ENCODE measurements at places on chromosomes 4 and X. TPM values are rescaled to one million over a fixed set of nuclear protein-coding genes. Genes with fewer than 3 reads are reported as not detected.

- H3K4me1 ChIP-seq: peaks cover 11% of the 10 kb centered on the region
- H3K36me3 ChIP-seq: no peaks in the 10 kb centered on the region
- H3K4me3 ChIP-seq: no peak overlapping the region
- H3K27me3 ChIP-seq: no peaks in the 10 kb centered on the region
- no peak for DNase-seq
- H3K27ac ChIP-seq: no peak overlapping the region
Observed at GRCh38 chr4:48954314-48954713, 31.8 kb upstream of the CWH43 start.

GRCh38 chrX:72624194-72624593, 51.6 kb upstream of the HDAC8 start:
- H3K27me3 ChIP-seq: no peaks in the 10 kb centered on the region
- no peaks in the 10 kb centered on the region for H3K4me1 ChIP-seq
- H3K36me3 ChIP-seq: no peaks in the 10 kb centered on the region
- no peak for DNase-seq
- H3K27ac ChIP-seq: no peak overlapping the region
- no peak overlapping the region for H3K4me3 ChIP-seq

GRCh38 chr4:110876866-110877265, 254.0 kb upstream of the PITX2 start:
- no peak overlapping the region for H3K27ac ChIP-seq
- H3K4me3 ChIP-seq: peak overlapping the region; percentile 8
- H3K27me3 ChIP-seq: no peaks in the 10 kb centered on the region
- H3K4me1 ChIP-seq: no peaks in the 10 kb centered on the region
- no peaks in the 10 kb centered on the region for H3K36me3 ChIP-seq
- DNase-seq: no peak

- no peaks in the 10 kb centered on the region for H3K27me3 ChIP-seq
- peaks cover 8% of the 10 kb centered on the region for H3K4me1 ChIP-seq
- DNase-seq: no peak
- no peak overlapping the region for H3K27ac ChIP-seq
- H3K36me3 ChIP-seq: no peaks in the 10 kb centered on the region
- H3K4me3 ChIP-seq: no peak overlapping the region
Observed at GRCh38 chr4:23333946-23334878, 555.6 kb downstream of the PPARGC1A start.

- peak overlapping the region; percentile 68 for H3K27ac ChIP-seq
- H3K4me3 ChIP-seq: peak overlapping the region; percentile 16
- H3K4me1 ChIP-seq: peaks cover 8% of the 10 kb centered on the region
- H3K27me3 ChIP-seq: no peaks in the 10 kb centered on the region
- DNase-seq: peak; percentile 77
Observed at GRCh38 chr4:53592686-53593501, 1.6 kb upstream of the LNX1 start.

DNA sequence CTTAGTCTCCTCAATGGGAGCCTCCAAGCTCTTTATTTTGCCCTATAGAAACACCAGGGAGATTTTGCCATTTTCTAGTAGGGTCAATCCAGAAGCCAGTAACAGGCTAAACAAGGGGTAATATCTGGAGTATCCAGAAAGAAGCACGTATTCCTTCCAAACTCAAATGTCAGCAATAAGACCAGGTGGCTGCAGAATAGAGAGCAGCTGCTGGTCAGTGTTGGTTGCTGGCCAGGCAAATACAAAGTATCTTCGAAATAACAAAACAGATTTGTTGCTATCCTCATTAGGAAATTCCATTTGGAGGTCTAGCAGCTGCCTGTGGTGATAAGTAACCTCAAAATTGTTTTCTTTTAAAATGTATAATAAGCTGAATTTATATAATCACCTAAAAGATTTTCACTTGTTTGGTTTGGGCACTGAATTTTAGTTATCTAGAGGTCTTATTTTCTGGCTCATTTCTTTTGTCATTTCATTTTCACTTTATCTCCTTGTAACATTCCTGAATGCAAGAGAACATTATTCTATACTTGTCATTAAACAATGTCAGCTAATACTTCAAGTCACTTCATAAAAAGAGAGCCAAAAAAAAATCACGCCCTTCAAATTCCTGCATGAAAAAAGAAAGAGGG, 320.6 kb downstream of the DTHD1 start:
- no peak for DNase-seq
- H3K36me3 ChIP-seq: no peaks in the 10 kb centered on the region
- H3K27ac ChIP-seq: no peak overlapping the region
- no peak overlapping the region for H3K4me3 ChIP-seq
- no peaks in the 10 kb centered on the region for H3K4me1 ChIP-seq

GRCh38 chr4:112508356-112508755, 7.6 kb downstream of the NEUROG2 start:
- peaks cover 14% of the 10 kb centered on the region for H3K4me1 ChIP-seq
- peaks cover 75% of the 10 kb centered on the region for H3K27me3 ChIP-seq
- DNase-seq: no peak
- no peaks in the 10 kb centered on the region for H3K36me3 ChIP-seq

- no peak overlapping the region for H3K4me3 ChIP-seq
- H3K36me3 ChIP-seq: peaks cover 55% of the 10 kb centered on the region
- H3K27ac ChIP-seq: no peak overlapping the region
- no peaks in the 10 kb centered on the region for H3K27me3 ChIP-seq
Observed at GRCh38 chr4:84753321-84753972, 170.5 kb downstream of the CDS1 start.

DNA sequence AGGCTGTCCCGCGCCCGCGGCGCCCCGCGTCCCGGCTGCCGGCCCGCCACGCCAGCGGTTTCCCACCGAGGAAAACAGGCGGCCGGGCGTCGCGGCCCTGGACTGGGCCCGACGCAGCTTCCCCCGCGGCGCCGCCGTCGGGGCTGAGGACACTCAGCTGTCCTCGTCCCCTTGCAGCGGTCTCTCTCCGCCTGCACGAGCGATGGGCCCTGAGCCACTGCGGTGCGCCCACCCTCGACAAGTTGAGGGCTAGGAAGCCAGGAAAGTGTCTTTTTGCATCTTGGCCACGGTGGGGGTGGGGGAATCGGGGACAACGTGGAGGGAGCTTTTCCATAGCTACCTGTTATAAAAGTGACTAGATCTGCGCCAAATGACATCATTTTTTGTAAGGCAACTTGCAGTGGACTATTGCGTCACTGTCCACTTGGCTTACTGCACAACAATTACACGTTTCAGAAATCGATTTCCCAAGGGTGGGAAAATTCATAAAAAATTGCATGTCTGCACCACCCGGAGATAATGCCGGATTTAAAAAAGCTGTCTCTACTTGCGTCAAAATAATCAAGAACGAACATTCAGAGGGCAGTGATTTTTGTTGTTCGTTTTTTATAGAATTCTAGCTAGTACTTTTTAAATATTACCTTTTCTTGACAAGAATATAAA, 1.1 kb downstream of the KLHL15 start:
- H3K36me3 ChIP-seq: no peaks in the 10 kb centered on the region
- peak overlapping the region; percentile 84 for H3K27ac ChIP-seq
- H3K27me3 ChIP-seq: no peaks in the 10 kb centered on the region

- H3K4me3 ChIP-seq: peak overlapping the region; percentile 52
- peak; percentile 48 for DNase-seq
- H3K4me1 ChIP-seq: no peaks in the 10 kb centered on the region
- H3K27ac ChIP-seq: no peak overlapping the region
- H3K27me3 ChIP-seq: peaks cover 32% of the 10 kb centered on the region
- no peaks in the 10 kb centered on the region for H3K36me3 ChIP-seq
Observed at GRCh38 chr4:127783026-127783769, 1.1 kb downstream of the HSPA4L start.

DNA sequence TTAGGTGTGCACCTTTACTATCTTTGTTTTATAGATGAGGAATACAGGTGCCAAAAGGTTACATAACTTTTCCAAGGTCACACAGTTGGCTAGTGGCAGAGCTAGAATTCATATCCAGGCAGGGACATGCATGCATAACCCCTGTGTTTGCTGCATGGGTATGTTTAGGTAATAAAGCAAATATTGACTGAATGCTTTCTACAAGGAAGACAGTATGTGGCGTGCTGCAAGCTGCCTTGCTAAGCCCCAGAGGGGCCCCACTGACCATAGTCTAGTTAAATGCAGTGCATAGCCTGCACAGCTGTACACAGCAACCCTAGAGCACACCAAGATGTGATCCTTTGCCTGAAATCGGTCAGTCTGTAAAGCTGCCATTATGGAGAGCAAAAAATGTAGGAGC, 320.5 kb upstream of the IGFBP7 start:
- no peak for DNase-seq
- H3K27me3 ChIP-seq: no peaks in the 10 kb centered on the region
- H3K27ac ChIP-seq: no peak overlapping the region
- H3K4me1 ChIP-seq: no peaks in the 10 kb centered on the region
- no peak overlapping the region for H3K4me3 ChIP-seq
- no peaks in the 10 kb centered on the region for H3K36me3 ChIP-seq

GRCh38 chr4:105461221-105461620, 12.6 kb downstream of the PPA2 start:
- no peak overlapping the region for H3K27ac ChIP-seq
- DNase-seq: no peak
- no peaks in the 10 kb centered on the region for H3K27me3 ChIP-seq
- H3K4me1 ChIP-seq: no peaks in the 10 kb centered on the region
- no peak overlapping the region for H3K4me3 ChIP-seq

DNA sequence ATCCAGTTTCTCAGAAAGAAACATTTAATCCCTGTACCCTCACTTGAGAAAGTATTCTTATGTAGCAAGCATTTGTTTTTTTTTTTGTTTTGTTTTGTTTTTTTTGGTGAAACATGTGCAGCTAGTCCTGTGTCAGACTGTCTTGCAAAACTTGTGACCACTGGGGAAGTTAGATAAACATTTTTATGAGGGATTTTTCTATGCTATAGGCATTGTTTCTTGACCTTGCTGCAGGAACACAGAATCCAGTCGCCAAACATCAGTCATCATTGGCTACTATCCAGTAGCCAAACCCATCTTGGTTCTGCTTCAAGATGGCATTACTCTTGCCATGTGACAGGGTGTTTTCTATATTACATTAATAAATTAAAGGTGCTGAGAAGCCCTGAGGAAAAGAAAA, 7.7 kb upstream of the MAPK10 start:
- H3K27ac ChIP-seq: no peak overlapping the region
- H3K4me3 ChIP-seq: no peak overlapping the region
- no peaks in the 10 kb centered on the region for H3K27me3 ChIP-seq
- peaks cover 3% of the 10 kb centered on the region for H3K4me1 ChIP-seq
- DNase-seq: no peak

GRCh38 chrX:111743316-111743715, 62.3 kb downstream of the ALG13 start:
- H3K4me1 ChIP-seq: no peaks in the 10 kb centered on the region
- no peaks in the 10 kb centered on the region for H3K27me3 ChIP-seq
- no peak overlapping the region for H3K27ac ChIP-seq
- DNase-seq: no peak

GRCh38 chrX:149803458-149804062, 21.8 kb downstream of the MAGEA9 start:
- H3K4me1 ChIP-seq: no peaks in the 10 kb centered on the region
- H3K27ac ChIP-seq: no peak overlapping the region
- H3K36me3 ChIP-seq: no peaks in the 10 kb centered on the region
- no peak for DNase-seq
- no peaks in the 10 kb centered on the region for H3K27me3 ChIP-seq

- H3K27ac ChIP-seq: no peak overlapping the region
- no peaks in the 10 kb centered on the region for H3K4me1 ChIP-seq
- no peaks in the 10 kb centered on the region for H3K36me3 ChIP-seq
Observed at GRCh38 chrX:153306527-153307115, 14.9 kb downstream of the PNMA6F start.

The UGT2B17 gene
- not detected for total RNA-seq

The MTNR1A gene
- total RNA-seq: 0.50 TPM

The ARX gene
- not detected for total RNA-seq

The IGFBP7 gene
- total RNA-seq: 0.55 TPM

The CRLF2 gene
- not detected for total RNA-seq

The CD40LG gene
- total RNA-seq: not detected

The PABPC1L2B gene
- 1.7 TPM for total RNA-seq

The ZMAT1 gene
- total RNA-seq: 0.94 TPM

The BMP3 gene
- total RNA-seq: not detected
